Activated naive CD8-positive, alpha-beta T cell treated with anti-CD3 and anti-CD28 coated beads for 36 hours (primary cell): ENCODE measurements at places on chromosomes 4 and X. TPM values are rescaled to one million over a fixed set of nuclear protein-coding genes. Genes with fewer than 3 reads are reported as not detected.
A peak's percentile ranks its signal among the peaks of the same experiment; 100 is the strongest.

SATL1 gene
- total RNA-seq, result not detected

ZBED1 gene
- 33.2 TPM for total RNA-seq

ABCG2 gene
- 0.78 TPM for total RNA-seq

EGF gene
- total RNA-seq, result not detected

MAGEA4 gene
- total RNA-seq, result not detected

LNX1 gene
- not detected for total RNA-seq

GRIA2 gene
- not detected for total RNA-seq

GYG2 gene
- not detected for total RNA-seq

- no peak for DNase-seq
Observed at GRCh38 chrX:63930140-63930539, 145.1 kb upstream of the ARHGEF9 start.

GRCh38 chr4:40354158-40354557, 19.0 kb downstream of the CHRNA9 start:
- DNase-seq, result no peak

- DNase-seq, result no peak
Observed at GRCh38 chr4:147056940-147057610, 111.4 kb upstream of the TTC29 start.

- no peak for DNase-seq
Observed at GRCh38 chr4:665751-666435, 8.2 kb downstream of the ATP5ME start.

DNA sequence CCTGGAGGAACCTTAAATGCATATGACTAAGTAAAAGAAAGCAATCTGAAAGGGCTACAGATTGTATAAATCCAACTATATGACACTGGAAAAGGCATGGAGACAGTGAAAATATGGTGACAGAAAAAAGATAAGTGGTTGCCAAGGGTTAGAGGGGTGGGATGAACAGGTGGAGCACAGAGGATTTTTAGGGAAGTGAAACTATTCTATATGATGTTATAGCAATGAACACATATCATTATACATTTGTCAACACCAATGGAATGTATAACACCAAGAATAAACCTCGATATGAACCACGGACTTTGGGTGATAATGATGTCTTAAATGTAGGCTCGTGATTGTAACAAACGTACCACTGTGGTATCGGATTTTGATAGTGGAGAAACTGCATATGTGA, 40.7 kb downstream of the NPY5R start:
- DNase-seq, result no peak

- DNase-seq, result no peak
Observed at GRCh38 chrX:86171366-86171765, 23.1 kb downstream of the DACH2 start.

- DNase-seq, result peak; percentile 14
Observed at GRCh38 chr4:182975806-182976205, 58.6 kb upstream of the DCTD start.

DNA sequence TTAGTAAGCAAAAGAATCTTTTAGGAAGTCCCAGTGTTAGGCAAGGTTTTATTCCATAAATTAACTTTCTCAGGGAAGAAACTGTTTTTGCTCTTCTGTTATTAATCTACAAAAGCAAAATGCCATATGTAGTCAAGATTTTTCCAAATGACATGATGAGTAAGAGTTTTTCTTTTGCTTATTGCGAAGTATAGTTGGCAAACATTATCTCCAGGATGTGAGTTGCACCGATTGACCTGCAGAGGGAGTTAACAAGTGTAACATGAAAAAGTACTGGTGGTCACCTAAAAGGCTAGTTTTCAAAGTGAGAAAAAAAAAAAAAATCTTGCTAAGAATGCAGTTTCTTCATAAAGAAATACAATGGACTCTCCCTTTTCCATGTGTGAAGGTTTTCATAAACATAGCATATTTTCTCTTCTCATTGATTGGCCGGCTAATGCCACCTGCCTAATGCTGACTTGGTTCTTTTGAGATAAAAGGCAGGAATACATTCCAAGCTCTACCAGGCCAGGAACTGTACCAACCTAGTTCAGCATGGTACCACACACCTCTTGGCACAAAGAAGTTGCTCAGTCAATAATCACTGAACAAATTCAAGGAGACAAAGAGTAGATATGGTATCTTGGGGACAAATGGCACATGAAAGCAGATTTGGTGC, 100.2 kb downstream of the LNX1 start:
- no peak for DNase-seq

DNA sequence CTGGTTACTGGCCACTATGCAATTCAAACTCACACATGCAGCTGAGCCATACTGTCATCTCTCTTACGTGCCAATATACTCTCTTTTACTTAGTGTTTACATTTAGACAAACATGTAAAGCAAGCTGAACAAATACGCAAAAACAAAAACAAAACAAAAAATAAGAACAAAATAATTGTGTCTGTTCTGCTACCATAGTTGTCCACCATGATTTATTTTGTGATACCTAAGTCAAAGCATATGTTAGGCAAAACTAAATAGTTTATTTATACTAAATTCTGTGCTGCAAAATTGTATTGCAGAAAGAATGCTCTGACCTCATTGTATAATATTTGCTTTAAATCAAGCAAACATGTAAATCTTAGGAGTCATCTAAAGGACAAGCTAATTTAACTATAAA, 943.2 kb upstream of the AGA start:
- DNase-seq, result no peak

GRCh38 chrX:153969904-153970356, 1.7 kb downstream of the HCFC1 start:
- no peak for DNase-seq

DNA sequence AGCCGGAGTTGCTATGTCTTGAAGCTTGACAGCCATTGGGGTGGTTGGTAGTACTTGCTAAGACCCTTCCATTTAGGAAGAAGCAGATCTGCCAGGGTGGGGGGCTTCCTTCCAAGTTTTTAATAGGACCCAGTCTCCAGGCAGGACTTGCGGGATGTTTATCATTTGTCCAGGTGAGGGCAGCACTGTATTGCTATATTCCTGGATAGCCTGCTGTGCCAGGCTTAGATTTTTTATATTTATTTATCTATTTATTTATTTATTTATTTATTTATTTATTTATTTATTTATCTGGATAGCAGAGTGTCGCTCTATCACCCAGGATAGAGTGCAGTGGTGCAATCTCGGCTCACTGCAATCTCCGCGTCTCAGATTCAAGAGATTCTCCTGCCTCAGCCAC, 87.4 kb upstream of the CT45A1 start:
- DNase-seq, result no peak

- DNase-seq, result no peak
Observed at GRCh38 chr4:19005211-19005610, 983.7 kb upstream of the LCORL start.

DNA sequence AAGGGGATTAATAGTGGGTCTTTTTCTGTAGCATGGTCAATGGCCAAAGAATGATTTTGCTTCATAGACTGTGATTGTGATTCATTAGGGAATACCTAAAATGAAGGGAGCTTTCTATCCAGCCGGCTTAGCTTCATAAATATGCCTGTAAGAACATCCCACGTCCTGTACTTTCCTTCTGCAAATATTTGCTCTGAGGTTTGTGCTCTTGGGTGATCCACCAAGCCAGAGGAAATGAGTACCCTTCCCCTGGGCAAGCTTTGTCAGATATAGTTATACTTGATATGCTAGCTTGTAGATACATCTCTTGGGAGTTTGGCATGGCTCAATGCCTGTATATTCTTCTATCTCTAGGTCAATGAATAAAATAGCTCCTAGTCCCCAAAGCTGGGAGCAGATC, 28.2 kb upstream of the SPARCL1 start:
- DNase-seq, result no peak

GRCh38 chr4:90290345-90290744, 163.2 kb downstream of the CCSER1 start:
- no peak for DNase-seq
